CD4-positive, alpha-beta T cell (primary cell): ENCODE measurements at places on chromosomes 5 and 9. TPM values are rescaled to one million over a fixed set of nuclear protein-coding genes. Genes with fewer than 3 reads are reported as not detected.

The HAVCR1 gene
- total RNA-seq, result 1.7 TPM

GRCh38 chr5:129639331-129639730 is 108.6 kb upstream of the MINAR2 start:
- no peaks in the 10 kb centered on the region for H3K4me1 ChIP-seq
- no peak overlapping the region for H3K27ac ChIP-seq
- H3K36me3 ChIP-seq, result no peaks in the 10 kb centered on the region
- DNase-seq, result no peak

- H3K27ac ChIP-seq, result no peak overlapping the region
- H3K27me3 ChIP-seq, result no peaks in the 10 kb centered on the region
- peaks cover 16% of the 10 kb centered on the region for H3K4me1 ChIP-seq
- H3K36me3 ChIP-seq, result peaks cover 9% of the 10 kb centered on the region
These were observed 82.6 kb downstream of the GPR21 start for GRCh38 chr9:123116036-123116435.

The HRH2 gene
- total RNA-seq, result 2.9 TPM

DNA sequence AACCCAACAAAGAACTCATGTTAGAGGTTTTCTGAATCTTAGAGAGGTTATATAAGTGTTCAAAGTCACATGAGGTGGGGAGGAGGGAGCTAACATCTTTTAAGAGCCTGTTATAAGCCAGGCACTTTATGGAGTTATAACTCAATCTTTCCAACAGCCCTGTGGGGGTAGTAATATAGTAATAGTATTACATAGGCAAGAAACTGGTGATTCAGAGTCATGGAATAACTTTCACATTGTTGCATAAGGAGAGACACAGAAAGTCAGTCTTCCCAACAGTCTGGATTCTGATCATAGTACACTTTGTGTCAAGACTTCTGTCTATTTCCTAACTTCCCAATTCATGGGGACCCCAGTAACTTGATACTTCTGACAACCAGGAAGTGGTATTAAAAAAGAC is 89.2 kb downstream of the ACER2 start:
- H3K4me1 ChIP-seq, result peaks cover 6% of the 10 kb centered on the region
- peaks cover 4% of the 10 kb centered on the region for H3K27me3 ChIP-seq
- H3K4me3 ChIP-seq, result no peak overlapping the region
- no peaks in the 10 kb centered on the region for H3K36me3 ChIP-seq
- DNase-seq, result no peak
- no peak overlapping the region for H3K27ac ChIP-seq

- no peaks in the 10 kb centered on the region for H3K27me3 ChIP-seq
- H3K4me1 ChIP-seq, result no peaks in the 10 kb centered on the region
- no peaks in the 10 kb centered on the region for H3K36me3 ChIP-seq
These were observed 25.9 kb upstream of the SUB1 start for GRCh38 chr5:32559411-32559810.

- H3K27me3 ChIP-seq, result no peaks in the 10 kb centered on the region
- no peak overlapping the region for H3K27ac ChIP-seq
- no peak overlapping the region for H3K4me3 ChIP-seq
- peaks cover 53% of the 10 kb centered on the region for H3K36me3 ChIP-seq
- H3K4me1 ChIP-seq, result peaks cover 3% of the 10 kb centered on the region
These were observed 16.9 kb downstream of the PSMB7 start for GRCh38 chr9:124398191-124398935.

DNA sequence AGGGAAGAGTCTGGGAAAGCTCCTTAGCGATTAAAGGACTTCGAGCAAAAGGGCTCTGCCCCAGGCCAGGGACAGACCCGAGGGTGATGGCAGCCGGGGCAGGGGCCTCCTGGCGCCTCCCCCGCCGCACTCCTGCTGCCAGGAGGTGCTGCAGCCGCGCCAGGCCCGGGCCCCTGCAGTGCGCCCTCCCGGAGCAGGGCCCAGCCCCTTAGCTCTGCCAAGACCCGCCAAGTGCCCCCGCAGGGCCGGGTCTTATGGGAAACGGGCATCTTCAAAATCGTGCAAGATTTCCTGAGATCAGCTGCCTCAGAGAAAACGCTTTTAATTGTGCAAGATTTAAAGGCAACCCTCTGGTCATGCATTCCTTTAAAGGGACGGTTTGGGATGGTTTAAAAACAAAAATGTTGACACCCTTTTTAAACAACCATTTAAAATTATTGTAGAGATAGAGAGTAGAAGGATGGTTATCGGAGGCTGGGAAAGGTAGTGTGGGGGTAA is 52.4 kb downstream of the CDC14B start:
- H3K4me1 ChIP-seq, result peaks cover 15% of the 10 kb centered on the region
- no peaks in the 10 kb centered on the region for H3K36me3 ChIP-seq
- H3K27me3 ChIP-seq, result no peaks in the 10 kb centered on the region
- peak overlapping the region; percentile 73 for H3K27ac ChIP-seq
- peak overlapping the region; percentile 85 for H3K4me3 ChIP-seq
- DNase-seq, result peak; percentile 46

GRCh38 chr9:115195912-115196311 is 78.0 kb upstream of the TNC start:
- no peaks in the 10 kb centered on the region for H3K4me1 ChIP-seq
- H3K36me3 ChIP-seq, result no peaks in the 10 kb centered on the region
- peaks cover 15% of the 10 kb centered on the region for H3K27me3 ChIP-seq
- no peak overlapping the region for H3K4me3 ChIP-seq
- DNase-seq, result no peak
- no peak overlapping the region for H3K27ac ChIP-seq

DNA sequence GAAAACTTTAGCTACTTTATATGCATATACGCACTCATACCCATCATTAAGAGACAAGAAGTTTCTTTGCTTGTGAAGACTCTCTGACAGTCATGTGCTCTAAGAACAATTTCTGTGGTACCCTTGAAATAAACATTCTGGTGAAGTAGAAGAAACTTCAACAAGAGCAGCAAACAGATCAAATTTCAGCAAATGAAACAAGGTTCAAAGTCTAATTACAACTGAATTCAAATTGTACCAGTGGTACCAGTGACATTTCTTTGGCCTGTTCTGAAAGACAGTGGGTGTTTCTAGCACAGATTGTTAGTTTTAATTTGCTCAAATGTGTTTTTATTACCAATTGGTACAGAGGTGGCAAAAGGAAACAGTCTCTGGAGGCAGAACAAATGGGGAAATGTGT is 391.0 kb downstream of the CHSY3 start:
- no peaks in the 10 kb centered on the region for H3K27me3 ChIP-seq
- no peaks in the 10 kb centered on the region for H3K36me3 ChIP-seq
- H3K4me1 ChIP-seq, result no peaks in the 10 kb centered on the region
- no peak for DNase-seq
- no peak overlapping the region for H3K4me3 ChIP-seq

- no peak overlapping the region for H3K27ac ChIP-seq
- no peaks in the 10 kb centered on the region for H3K27me3 ChIP-seq
- DNase-seq, result no peak
- no peak overlapping the region for H3K4me3 ChIP-seq
These were observed 445.0 kb upstream of the PIK3R1 start for GRCh38 chr5:67770431-67771025.

DNA sequence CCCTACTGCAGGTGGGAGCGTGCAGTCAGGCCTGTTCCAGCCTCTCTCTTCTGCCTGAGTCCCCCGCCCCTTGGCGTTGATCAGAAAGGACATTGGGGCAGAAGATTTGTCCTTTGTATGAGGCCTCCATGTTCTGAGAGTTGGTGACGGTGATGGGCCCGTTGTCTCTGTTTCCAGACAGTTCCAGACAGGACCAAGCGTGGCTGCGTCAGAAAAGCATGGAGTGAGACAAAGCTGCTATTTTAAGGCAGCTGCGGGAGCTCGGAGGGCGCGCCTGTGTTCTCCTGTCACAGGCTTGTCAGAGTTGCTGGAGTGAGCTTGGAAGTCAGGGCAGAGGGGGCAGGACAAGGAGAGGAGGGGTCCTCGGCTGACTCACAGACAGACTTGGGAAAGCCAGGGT is 32.1 kb upstream of the SH3PXD2B start:
- H3K27me3 ChIP-seq, result no peaks in the 10 kb centered on the region
- no peak overlapping the region for H3K4me3 ChIP-seq
- DNase-seq, result no peak
- H3K36me3 ChIP-seq, result no peaks in the 10 kb centered on the region
- no peak overlapping the region for H3K27ac ChIP-seq
- H3K4me1 ChIP-seq, result no peaks in the 10 kb centered on the region

- no peaks in the 10 kb centered on the region for H3K36me3 ChIP-seq
- no peak overlapping the region for H3K27ac ChIP-seq
- no peaks in the 10 kb centered on the region for H3K27me3 ChIP-seq
- no peaks in the 10 kb centered on the region for H3K4me1 ChIP-seq
These were observed 131.5 kb upstream of the NFIL3 start for GRCh38 chr9:91555132-91555531.
